ENCODE measurements at places on chromosomes 1 and 21.

- no peak for DNase-seq
These were observed 27.6 kb downstream of the RUNX3 start for GRCh38 chr1:24902471-24902891.

- DNase-seq, result no peak
These were observed 28.7 kb downstream of the PADI3 start for GRCh38 chr1:17277511-17278159.

GRCh38 chr1:234570329-234571120 lies 39.5 kb downstream of the IRF2BP2 start:
- DNase-seq, result no peak

DNA sequence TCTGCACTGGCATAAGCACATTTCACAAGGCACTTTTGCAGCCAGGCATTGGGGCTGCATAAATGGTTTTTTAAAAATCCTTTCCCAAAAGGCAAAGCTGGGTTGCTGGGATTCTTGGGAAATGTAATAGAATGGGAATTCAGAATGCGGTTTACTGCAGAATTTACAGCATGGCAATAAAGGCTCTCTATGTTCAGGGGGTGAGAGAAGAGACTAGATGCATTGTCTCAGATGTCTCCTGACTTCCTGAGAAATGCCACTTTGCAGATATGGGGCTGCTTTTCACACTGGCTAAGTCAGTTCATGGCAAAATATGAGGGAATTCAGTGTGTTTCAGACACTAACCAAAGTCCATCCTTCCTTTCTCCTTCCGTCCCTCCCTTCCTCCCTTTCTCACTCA lies 13.5 kb downstream of the FCGR2B start:
- DNase-seq, result no peak

DNA sequence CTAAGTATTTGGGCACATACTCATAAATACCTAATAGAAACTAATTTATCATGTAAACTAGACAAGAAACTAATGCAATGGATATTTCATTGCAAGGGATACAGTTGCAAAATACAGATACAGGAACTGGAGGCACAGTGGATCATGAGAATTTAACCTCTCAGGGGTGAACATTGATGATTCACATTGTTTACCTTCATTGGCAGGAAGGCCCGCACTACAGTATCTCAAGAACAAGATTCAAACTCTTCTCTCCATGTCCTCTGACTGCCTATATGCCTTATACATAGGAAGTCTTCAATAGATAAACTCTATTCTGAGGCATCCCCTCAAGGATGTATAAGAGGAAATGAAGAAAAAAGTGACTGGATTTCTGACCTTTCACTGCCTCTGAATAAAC lies 18.4 kb upstream of the PTBP2 start:
- DNase-seq, result no peak

GRCh38 chr1:168636200-168636599 lies 59.8 kb downstream of the XCL1 start:
- DNase-seq, result peak; percentile 4

DNA sequence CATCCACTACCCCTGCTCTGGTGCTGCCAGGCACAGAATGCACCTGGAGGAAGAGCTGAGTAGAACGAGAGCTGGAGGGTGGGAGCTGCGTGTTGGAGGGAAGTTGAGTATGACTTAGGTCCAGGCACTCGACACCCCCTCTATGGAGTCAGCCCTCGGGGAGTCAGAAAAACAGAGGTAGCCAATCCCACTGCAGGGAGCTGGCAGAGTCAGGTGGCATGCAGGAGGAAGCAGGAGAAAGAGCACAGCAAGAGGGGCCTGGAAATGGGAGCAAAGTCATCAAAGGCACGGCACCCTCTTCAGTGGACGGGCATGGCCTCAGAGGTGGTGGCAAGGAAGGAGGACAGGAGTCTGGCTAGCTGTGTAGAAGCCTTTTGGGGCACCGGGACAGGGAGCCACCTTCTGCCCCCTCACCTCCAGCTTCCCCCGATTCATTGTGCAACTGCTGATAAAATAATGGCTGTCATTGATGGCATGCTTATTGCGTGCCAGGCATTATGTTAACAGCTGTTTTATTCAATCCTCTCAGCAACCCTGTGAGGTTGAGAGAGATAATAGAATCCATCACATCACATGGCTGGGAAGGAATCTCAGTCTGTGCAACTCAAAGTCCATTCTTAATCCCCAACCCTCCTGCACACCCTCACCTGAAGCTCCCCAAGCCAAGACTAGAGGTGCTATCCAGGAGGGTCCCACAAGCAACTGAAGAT lies 42.0 kb downstream of the C1orf198 start:
- DNase-seq, result no peak

DNA sequence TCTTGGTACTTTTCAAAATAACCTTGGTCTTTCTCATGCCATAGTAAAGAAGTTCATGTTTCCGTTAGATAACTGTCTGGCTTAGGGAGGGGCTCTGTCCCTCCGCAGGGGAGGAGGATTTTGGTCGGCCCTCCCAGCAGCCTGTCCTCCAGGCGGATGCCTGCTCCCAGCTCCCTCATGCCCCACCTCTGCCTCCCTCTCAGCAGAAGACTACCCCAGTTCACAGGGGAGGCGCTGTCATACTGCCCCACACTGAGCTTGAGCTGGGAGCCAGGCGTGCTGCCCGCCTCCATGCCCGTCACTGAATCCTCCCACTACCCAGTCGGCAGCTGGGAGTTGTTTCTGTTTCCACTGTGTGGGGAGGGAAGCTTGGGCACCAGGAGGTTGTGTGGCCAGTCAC lies 127.3 kb downstream of the CAMTA1 start:
- no peak for DNase-seq

DNA sequence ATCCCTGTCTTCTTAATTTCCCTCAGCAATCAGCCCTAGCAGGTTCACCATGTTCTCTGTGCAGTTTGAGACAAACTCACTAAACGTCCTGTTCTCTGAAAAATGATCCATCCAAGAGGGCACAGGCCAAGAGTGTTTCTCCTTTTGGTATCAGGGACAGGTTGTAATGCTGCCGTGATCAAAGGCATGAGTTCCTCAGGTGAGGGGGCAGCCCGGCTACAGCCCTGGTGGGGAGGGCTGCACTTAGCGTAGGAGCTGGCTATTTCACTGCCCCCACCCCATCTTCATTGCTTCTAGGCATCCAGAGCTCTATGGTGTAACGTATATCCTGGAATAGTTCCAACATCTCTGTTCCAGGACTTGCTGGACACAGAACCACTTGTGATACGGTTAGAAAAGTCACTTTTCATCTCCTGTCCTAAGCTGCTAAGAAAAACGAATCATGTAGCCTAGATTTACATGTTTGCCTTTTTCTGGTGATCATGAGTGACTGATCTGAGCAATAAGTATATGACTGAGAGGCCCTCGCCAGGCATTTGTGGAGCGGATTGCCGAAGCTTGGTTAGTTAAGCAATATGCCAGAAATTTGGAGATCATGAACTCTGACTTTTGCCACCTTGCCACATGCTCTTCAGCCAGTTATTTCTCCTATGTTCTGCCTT lies 41.1 kb upstream of the SRP9 start:
- DNase-seq, result no peak

- DNase-seq, result peak; percentile 39
These were observed 9.7 kb upstream of the DHX9 start for GRCh38 chr1:182829285-182829932.

GRCh38 chr1:33624991-33625870 lies 152.8 kb downstream of the ZSCAN20 start:
- DNase-seq, result no peak

DNA sequence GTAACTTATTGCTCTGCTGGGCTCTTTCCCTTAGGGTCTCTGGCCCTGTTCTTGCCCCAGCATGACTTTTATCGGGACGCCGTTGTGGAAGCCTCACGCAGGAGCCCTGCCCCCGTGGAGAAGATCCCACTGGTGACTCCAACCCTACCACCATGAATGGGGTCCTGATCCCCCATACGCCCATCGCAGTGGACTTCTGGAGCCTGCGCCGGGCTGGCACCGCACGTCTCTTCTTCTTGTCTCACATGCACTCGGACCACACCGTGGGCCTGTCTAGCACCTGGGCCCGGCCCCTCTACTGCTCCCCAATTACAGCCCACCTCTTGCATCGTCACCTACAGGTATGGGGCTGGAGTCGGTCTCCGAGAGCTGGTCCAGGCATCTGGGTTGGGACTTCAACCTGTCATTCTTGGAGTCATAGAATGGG lies 322 bp downstream of the DCLRE1B start:
- peak; percentile 13 for DNase-seq

DNA sequence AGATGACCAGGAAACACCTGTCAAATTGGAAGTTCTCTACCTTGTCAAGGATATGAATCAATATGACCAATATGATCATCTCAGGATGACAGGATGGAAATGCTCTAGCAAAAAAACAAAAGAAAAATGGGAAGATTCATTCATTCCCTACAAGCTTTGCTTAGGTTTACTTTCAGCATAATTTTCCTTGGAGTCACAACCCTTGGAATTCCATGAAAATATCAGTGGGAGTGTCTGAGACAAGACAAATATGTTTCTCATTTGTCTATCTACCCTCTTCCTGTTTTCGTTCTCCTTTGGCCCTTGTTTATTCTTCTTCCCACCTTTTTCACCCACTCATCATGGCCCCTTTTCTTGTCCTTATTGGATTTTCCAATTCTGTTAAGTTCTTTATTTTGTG lies 50.6 kb downstream of the COLGALT2 start:
- no peak for DNase-seq

DNA sequence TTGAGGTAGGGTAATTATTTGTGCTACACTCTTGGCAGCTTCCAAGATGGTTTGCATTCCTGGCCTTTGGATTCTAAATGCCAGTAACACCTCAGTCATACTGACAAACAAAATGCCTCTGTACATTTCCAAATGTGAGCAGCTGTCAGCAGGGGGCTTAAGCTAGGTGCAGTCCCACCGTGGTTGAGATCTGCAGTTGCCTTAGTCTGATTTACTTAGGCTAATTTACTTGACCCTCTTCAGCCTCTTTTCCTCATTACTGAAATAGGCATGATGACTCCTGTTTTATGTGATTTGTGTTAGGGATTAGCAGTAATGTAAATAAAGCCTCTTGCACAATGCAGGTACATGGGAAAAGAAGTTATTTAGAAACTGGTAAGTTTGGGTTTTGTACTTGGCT lies 13.5 kb upstream of the SPATA1 start:
- DNase-seq, result no peak

DNA sequence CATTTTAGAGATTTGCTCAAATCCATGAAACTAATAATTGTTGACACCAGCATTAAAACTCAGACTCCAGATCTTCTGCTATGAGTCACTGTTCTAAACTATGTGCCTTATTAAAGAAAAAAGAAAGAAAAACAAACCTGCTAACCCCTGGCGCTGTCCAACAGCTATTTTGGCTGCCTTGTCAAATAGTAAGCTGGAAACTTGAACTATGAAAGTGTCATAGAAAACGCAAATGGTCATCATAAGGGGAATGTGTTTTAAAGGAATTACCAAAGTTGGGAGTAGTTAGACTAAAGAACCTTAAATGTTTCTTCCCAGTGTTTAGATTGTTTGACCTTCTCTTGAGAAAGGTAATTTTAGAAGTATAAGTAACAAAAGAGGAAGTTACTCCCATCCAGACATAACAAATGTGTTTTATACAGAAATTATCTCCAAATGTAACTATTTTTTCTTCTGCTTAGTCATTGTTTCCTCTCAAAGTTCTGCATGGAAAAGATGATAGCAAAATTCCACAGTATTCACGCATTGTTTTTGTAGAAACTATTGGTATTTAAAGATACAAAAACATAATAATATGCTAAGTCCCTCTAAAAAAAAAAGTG lies 272.4 kb downstream of the TPR start:
- no peak for DNase-seq

- no peak for DNase-seq
These were observed 68.5 kb downstream of the SLC19A1 start for GRCh38 chr21:45473496-45474322.

- no peak for DNase-seq
These were observed 10.2 kb upstream of the SH2D5 start for GRCh38 chr1:20742671-20743070.
